Activated CD4-positive, alpha-beta T cell treated with anti-CD3 and anti-CD28 coated beads, Interleukin-10, Interleukin-2, amounts not matched to agents 100 ng/mL and 50 ng/mL, durations not matched to agents 16 hours and 8 hours (primary cell): ENCODE measurements at places on chromosomes 1 and 21.

DNA sequence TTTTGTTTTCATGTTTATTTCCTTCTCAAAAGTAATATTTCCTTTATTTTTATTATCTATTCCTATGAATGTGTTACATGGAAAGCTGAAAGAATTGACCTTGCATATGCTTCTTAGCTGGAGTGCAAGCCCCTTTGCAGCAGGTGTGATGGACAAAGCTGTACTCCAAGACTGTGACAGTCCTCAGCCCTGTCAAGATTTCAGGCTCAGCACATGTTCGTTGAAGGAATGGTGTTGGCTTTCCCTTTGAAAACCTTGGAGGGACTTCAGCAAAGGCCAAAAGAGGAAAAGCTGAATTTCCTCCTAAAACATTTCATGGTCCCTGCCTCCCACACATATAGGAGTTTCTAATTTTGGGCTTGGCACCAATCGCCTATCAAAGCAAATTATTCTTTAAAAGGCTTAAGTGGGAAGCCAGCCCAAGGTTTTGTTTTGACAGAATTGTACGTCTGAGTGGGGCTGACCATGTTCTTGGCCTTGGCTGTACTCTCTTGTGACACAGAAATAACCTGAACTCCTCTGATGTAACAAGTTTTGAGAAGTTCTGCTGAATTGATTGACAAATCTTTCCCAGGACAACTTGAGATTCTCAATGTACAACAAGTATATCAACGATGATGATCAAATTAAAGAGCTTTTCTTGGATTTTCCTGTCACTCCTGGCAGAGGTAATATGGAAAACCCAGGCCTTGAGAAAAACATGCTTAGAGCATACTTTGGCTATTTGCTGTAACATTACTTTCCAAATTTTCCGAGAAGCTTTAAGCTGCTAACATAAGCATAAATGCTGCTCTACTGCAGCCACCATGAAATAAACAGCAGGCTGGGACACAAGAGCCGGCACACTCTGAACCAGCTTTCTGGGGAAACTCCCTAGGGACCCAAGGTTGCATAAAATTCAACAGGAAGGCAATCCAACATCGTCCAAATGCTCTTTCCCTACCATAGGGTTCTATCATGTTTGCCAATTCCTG, 135.7 kb upstream of the ZNF648 start:
- no peak for DNase-seq

DNA sequence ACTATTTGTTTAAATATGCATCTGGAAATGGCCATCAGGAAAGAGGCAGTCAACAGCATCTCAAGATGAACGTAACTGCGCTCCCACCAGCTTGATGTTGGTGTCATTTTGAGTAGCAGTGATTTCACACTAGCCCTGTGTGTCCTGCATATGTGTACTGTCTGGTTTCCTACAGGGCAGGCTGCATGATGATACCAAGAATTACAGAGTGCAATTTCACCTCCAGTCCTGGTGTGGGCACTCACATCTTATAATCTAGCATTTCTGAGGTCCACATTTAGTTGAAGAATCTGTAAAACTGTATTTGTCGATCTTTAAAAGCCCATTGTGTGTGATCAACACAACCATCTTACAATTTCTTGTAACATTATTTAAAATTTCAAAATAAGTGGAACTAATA, 336.4 kb downstream of the PAPPA2 start:
- no peak for DNase-seq

GRCh38 chr1:234593771-234594504, 16.0 kb downstream of the IRF2BP2 start:
- DNase-seq = no peak

GRCh38 chr1:157704878-157705277, 4.3 kb upstream of the FCRL3 start:
- no peak for DNase-seq

- DNase-seq = no peak
Observed at GRCh38 chr1:237953238-237953637, 62.5 kb upstream of the ZP4 start.

- DNase-seq = no peak
Observed at GRCh38 chr21:28833182-28833581, 159.5 kb downstream of the LTN1 start.

DNA sequence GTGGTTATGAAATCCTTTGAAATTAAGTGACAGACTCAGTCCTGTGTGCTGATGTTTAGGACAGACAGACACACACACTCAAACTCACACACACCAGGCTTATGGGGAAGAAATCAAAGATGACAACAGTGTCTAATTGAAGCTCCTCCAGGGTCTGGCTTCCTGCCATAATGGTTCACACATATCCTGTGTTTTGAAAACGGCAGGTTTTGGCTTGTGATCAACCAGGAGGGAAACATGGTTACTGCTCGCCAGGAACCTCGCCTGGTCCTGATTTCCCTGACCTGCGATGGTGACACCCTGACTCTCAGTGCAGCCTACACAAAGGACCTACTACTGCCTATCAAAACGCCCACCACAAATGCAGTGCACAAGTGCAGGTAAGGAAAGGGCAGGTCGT, 4.6 kb downstream of the MTARC1 start:
- DNase-seq = no peak

DNA sequence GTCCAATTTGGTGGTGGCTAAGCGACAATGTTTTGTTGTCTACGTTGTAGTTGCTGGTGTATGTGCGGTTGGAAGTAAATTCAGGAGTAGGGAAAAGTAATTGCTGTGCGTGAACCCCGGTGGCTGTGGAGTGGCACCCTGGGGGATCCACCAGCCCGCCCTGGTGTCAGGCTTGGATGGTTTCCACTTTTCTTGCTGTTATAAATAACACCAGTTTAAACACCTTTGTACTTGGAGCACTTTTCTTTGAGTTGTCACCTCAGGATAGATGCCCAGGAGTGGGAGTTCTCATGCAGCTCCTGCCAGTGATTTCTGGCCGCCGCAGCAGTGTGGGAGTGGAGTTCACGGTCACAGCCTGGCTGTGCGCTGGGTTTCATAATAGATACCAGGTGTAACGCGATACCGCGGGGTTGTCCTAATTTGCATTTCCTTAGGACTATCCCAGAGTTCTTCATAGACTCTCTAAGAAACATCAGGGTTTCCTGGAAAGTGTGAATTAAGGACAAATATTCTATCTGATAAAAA, 12.8 kb upstream of the TMEM200B start:
- DNase-seq = no peak

DNA sequence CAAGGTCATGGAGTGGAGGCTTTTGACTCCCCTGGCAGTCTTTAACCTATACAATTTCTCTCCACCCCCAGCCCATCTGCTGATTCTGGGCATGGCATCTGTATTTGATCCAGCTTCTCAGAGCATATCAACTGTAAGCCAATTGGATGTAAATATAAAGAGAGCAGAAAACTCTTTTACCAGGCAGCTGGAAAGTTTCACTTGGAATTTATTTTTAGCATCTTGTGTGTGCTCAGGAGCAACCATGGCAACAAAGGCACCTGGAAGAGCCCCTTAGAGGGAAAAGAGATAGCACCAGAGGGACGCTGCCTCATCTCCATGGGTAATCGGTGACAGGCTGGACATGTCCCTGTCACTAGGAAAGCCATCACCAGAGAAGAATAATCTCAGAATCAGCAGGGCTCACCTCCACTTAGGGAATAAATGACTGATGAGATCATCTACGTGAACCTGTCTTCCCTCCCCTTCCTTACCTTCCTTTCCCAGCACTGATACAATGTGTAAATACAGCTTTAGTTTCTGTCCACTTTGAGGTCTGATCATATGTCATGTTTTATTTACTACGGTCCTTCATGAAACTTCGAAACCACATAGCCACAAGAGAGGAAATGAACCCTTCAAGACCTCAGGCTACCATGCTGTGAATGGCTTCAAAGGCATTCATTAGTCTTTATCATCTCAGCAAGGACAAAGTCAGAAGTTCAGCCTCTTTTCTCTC, 25.3 kb upstream of the SIPA1L2 start:
- no peak for DNase-seq

DNA sequence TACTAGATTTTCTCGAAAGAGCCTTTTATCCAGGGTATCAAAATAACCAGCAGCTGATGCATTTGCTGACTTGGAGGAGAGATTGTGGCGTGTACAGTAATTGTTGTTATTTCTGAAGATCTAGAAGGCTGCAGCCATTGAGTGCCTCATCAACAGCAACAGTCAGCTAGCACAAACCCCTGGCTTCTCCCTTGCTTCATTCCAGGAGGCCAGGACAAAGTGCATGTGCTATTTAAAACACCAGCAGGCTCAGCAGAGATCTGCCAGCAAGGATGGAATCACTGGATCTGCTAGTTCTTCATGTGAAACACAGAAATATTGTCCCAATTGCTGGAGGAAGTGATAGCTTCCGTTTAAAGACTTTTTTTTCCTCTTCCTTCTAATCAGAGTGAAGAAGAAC, 2.8 kb upstream of the NGF start:
- DNase-seq = no peak

- no peak for DNase-seq
Observed at GRCh38 chr1:17128361-17128760, 9.1 kb upstream of the PADI2 start.

DNA sequence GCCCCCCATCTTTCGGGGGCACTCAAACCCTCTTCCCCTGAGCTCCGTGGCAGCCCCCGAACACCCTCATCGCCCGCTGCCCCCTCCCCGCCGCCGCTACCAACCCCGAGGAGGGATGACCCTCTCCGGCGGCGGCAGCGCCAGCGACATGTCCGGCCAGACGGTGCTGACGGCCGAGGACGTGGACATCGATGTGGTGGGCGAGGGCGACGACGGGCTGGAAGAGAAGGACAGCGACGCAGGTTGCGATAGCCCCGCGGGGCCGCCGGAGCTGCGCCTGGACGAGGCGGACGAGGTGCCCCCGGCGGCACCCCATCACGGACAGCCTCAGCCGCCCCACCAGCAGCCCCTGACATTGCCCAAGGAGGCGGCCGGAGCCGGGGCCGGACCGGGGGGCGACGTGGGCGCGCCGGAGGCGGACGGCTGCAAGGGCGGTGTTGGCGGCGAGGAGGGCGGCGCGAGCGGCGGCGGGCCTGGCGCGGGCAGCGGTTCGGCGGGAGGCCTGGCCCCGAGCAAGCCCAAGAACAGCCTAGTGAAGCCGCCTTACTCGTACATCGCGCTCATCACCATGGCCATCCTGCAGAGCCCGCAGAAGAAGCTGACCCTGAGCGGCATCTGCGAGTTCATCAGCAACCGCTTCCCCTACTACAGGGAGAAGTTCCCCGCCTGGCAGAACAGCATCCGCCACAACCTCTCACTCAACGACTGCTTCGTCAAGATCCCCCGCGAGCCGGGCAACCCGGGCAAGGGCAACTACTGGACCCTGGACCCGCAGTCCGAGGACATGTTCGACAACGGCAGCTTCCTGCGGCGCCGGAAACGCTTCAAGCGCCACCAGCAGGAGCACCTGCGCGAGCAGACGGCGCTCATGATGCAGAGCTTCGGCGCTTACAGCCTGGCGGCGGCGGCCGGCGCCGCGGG, 837 bp downstream of the FOXD3 start:
- DNase-seq = peak; percentile 44

GRCh38 chr1:83883979-83884378, 115.0 kb downstream of the TTLL7 start:
- no peak for DNase-seq

DNA sequence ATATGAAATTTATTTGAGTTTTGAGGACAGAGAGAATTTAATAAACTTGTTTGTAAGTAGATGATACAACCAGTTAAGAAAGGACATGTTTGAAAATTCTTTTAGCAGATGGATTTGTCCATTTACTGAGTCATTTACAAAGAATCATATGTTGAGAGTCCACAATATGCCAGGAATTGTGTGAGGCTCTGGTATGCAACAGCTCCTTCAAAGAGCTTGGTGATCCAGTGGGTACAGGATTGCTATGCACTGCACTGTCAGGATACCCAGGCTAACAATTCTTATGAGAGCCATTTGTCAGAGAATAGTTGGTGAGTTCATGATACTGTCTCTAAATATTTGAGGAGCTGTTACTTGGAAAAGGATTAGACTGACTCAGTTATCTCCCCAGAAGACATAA, 11.0 kb downstream of the DNM3 start:
- DNase-seq = no peak

DNA sequence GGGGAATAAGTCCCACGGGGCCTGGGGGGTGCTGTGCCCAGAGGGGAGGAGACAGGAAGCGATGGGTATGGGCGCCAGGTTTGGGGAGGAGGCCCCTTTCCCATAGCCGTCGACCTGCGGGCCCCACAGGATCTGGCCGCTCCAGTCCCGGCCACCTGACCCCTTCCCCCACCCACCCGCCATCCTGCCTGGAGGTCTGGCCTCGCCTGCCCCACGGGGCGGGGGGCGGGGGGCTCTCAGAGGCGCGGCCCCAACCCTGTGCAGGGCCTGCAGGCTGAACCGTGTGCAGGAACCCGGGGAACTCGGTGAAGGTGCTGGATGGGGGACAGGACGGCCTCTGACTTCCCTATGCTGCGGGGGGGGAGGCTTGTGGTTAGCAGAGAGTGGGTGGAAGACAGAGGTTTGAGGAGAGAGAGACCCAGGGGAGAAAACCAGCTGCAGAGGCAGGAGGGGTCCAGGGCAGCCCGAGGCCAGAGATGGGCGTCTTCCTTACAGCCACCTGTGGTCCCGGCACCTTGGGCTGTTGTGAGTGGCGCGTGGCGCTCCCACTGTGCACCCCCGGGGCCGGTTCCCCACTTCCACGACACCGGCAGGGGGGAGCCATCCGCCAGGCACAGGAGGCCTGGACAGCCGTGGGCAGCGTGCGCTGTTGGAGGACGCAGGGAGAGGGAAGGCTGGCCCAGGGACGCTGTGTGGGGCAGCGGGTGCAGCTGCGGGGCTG, 2.5 kb upstream of the TNFRSF18 start:
- peak; percentile 44 for DNase-seq

DNA sequence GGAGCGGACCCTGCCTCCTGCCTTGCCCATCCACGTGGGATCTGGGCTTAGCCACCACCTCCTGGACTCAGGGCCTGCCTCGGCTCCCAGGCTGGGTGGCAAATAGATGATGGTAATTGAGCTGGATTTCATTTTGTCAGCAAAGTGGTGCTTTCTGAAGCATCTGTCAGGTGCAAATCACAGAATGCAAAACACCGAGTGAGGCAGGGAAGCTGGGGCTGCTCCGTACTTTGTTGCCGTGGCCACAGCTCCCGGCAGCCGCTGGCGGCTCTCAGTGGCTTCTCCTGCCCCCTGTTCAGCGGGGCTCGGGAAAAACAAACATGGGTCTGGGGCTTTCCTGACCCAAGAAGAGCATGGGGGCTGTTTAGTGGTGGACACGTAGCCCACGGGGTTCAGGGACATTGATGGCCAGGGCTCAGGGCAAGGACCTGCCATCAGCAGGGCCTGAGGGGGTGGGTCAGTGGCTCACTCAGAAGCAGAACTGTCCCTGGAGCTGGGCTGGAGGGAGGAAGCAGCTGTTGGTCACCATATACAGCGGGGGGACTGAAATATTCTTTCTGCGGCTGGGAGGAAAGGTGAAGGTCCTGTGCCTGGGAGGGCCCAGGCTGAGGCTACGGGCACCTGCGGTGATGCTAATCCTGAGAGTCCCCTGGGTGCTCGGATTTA, 130.0 kb upstream of the VAMP3 start:
- no peak for DNase-seq

DNA sequence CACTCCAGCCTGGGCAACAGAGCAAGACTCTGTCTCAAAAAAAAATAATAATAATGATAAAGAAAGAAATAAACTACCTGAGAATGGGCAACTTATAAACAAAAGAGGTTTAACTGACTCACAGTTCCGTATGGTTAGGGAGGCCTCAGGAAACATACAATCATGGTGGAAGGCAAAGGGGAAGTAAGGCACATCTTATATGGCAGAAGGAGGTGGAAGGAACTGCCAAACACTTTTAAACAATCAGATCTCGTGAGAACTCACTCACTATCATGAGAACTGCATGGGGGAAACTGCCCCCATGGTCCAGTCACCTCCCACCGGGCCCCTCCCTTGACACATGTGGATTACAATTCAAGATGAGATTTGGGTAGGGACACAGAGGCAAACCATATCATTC, 6.3 kb upstream of the EGLN1 start:
- DNase-seq = no peak

GRCh38 chr1:156797212-156797871, 19.3 kb downstream of the SH2D2A start:
- DNase-seq = peak; percentile 66
